Stimulated activated CD4-positive, alpha-beta T cell treated with anti-CD3 and anti-CD28 coated beads, Interleukin-12 subunit alpha, Interleukin-12 subunit beta, amount 100 ng/mL, for 24 hours (primary cell): ENCODE measurements at places on chromosomes 16 and 17.

DNA sequence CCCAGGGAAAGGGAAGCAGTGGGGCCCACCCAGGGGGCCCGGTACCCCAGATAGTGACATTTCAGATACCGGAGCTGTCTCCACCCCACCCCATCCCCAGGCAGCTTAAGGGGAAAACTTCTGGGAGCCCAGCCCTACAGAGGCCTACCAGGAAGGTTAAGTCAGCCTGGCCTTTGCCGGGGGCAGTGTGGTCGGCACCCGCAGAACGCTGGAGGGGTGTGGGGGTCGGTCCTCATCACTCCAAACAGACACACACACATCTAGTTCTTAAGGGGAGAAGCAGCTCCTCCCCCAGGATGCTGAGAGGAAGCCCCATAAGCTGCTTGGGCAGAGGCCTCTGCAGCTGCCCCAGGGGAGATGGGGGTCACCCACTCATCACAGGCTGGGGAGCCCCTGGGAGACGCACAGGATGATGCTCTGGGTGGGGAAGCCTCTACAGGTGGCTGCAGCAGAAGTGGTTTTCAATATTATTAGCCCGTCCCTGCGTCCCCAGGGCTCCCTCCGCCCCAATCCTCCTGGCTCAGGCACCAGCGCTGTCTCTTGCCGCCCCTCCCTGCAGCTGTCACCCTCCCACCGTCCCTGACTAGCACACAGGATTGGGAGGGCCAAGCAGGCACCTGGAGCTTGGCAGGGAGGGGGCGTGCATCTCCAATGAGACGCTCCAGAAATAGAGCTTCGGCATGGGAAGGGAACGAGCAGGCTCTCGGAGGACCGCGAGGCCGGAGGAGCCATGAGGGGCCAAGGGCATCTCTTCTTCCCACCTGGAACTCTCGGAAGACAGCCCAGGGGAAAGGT lies 1.4 kb upstream of the ABR start:
- DNase-seq, result no peak

DNA sequence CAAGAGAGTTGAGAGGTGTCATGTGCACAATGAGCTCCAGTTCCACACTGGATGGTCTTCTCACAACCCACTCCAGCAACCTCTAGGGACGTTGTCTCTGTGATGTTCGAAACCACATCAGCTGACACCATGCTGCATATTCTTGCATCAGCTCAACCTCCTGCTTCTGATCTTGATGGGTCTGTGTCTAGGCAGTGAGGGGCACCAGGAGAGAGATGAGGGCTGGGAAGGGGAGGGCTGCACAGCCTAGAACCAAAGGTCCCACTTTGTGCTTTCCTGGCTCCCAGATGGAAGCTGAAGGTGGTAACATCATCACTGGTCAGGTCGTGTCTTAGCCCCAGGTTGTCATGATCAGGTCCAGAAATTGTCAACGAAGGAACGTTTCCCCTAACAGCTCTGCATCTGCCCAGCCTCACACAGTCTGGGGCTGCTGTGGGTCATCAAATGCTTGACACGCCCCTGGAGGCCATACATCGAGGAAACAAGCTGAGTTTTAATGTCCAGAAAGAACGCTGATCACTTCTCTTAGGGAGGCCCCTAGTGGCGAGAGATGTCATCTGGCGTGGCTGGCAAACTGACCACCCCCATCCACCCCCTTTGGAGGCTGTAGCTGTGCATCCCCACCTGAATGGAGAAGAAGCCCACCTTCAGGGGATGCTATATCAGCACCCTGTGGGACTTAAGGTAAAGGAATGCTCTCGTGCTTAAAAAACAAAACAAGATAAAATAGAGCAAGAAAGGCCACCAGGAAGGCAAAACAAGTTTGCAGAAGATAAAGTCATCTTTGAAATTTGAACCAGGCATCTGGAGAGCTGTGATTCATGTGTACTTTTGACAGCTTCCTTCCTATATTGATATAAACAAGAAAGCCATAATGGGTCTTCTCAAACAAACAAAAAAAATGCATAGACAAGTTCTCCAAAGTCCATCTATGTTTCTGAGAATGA lies 58.3 kb downstream of the WIPI1 start:
- no peak for DNase-seq

- no peak for DNase-seq
Measured at GRCh38 chr17:74070998-74071679, 132.3 kb upstream of the RPL38 start.

DNA sequence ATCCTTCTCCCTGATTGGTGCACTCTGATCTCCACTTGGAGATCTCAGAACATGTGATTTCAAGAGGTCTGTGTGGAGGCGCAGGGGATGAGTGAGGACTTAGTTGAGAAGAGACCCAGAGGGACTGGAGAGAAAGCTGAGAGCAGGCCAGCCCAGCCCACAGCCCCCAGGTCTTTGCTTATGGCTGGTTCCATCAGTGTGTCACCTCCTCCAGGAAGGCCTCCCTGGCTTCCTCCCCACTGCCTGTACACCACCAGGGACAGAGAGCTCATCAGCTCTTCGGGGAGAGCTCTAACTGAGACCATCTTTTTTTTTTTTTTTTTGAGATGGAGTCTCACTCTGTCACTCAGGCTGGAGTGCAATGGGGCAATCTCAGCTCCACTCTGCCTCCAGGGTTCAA lies 3.4 kb downstream of the P2RX1 start:
- DNase-seq, result no peak

GRCh38 chr17:32487473-32488176 lies 832 bp downstream of the CDK5R1 start:
- DNase-seq, result no peak

DNA sequence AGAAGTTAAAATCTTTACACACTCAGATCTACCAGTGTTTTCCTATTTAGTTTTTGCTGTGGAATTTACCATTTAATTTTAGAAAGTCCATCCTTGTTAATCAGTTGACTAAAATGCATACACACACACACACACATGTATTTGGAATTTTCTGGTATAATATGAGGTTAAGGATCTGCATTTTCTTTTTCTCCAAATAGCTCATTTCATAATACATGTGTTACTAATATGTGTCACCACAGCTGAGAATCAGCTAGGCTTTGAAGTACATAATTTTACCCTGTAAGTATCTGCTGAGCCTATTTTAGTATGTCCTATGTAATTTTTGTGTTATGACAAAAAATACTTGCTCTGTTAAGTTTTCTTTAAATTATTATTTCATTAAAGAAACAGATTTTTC lies 143.2 kb downstream of the PHKB start:
- no peak for DNase-seq

DNA sequence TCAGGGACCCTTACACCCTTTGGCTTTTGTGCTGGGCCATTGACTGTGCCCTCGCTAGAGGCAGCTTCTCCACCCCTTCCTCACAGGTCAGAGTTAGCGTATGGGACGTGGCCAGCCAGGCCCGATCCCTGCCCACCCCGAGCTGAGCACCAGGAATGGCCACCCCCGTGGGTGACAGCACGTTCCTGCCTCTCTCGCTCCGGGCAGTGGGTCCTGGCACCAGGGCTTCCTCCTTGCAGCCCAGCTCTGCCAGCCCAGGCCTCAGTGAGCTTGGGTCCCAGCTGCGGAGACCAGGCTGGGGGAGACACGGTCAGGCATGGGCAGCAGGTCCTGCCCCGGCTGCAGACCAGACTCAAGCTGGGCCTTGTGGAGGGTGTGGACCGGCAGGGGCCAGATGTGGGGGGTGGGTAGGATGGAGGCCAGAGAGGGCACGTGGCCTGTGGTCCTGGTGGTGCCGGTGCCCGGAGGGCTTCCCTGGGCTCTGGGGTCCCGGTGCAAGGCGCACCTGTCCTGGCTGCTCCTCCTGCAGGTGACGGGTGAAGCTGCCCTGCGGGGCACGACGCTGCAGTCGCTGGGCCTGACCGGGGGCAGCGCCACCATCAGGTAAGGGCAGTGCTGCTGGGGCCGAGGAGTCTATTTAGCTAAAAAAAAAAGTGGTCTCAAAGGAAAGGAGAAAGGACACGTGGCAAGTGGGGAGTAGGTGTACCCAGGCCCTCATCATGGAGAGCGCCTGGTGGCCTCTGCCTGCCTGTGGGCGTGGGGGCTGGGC lies 18.2 kb downstream of the ASPSCR1 start:
- no peak for DNase-seq
